ENCODE measurements at places on chromosomes 5 and 9.

DNA sequence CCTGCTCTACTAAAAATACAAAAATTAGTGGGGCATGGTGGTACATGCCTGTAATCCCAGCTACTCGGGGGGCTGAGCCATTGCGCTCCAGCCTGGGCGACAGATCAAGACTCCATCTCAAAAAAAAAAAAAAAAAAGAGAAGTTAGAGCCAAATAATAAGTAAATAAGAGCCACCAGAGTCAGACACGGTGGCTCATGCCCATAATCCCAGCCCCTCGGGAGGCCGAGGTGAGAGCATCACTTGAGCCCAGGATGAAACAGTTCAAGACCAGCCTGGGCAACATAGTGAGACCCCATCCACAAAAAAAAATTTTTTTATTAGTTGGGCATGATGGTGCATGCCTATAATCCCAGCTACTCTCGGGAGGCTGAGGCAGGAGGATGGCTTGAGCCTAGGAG, 85.8 kb upstream of the LARP1 start:
- DNase-seq, result no peak

- DNase-seq, result no peak
These were observed 16.5 kb upstream of the SPDL1 start for GRCh38 chr5:169567079-169567478.

GRCh38 chr9:76232861-76233489, 161.3 kb downstream of the RFK start:
- DNase-seq, result no peak

- DNase-seq, result no peak
These were observed 247.6 kb upstream of the IRX4 start for GRCh38 chr5:2130361-2130760.

DNA sequence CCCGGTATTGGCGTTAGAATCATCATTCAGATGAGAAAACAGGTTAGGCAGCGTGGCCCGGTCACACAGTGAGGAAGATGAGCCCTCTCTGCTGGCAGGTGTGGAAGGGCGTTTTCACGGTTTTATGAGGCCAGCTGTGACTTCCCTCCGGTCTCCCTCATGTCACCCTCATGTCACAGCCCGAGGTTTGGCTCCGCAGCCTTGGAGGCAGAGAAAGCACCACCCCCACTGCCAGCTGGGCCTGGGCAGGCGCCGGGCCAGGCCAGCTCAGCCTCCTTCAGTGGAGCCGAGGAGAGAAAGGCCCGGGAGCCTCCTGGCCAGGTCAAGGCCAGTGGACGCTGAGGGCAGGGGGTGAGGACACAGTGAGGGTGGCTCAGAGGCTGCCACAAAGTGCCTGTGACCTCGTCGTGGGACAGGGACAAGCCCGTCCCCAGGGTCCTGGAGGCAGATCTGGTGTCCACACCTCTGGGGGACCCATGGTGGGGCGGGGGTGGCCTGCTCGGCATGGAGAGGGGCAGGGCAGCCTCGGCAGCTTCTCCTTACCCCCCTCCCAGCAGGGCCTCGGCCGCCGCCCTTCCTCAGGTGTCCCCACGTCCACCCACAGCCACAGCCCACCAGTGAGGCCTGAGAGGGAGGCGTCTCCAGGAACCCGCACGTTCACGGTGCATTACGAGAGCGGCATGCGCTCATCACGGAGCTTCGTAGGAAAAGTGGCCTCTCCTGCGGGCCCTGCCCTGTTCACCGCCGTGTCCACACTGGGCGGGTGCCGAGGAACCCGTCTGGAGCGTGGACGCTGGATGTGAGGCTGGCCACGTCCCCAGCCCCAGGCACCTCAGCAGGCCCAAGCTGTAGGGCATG, 32.2 kb downstream of the EXD3 start:
- DNase-seq, result peak; percentile 41

GRCh38 chr9:107309271-107309670, 26.2 kb downstream of the RAD23B start:
- DNase-seq, result no peak

DNA sequence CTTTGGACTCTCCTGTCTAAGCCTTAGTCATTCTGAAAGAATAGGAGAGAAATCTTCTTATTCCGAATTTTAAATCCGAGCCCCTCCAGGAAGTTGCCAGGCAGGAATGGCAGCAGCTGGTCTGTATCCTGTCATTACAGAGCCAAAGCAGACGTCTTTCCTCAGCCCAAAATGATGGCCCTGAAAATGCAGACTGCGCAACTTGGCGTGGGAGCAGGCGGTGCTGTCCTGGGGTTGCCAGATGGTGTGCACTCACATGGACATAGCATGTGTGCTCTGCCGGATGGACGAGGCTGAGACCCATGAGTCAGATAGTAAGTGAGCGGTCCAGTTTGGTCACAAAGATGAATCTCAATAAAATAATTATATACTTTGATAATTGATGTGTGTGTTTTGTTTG, 410.4 kb downstream of the KCTD16 start:
- DNase-seq, result peak; percentile 80

- DNase-seq, result no peak
These were observed 33.3 kb downstream of the OSMR start for GRCh38 chr5:38879078-38879460.

- DNase-seq, result no peak
These were observed 112.0 kb upstream of the SELENOP start for GRCh38 chr5:42923710-42924109.

- DNase-seq, result peak; percentile 88
These were observed 3.5 kb upstream of the CNTFR start for GRCh38 chr9:34592895-34593601.

DNA sequence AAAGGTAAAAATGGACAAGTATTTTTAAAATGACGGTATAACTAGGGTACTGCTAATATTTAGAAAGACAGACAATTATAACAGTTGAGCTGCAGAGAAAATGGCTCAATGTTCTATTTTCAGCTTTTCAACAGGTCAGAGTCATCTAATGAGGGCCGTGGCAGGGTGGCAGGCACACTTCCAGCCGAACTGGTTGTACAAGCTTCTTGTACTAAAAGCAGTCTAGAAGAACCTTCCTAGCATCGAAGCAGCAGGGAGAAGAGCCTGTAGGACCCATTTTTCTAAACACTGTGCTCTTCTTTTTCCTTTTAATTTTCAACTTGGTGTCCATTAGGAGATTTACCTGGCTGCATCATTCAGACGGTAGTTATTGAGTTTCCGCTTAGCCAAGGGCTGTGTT, 85.6 kb downstream of the SLC28A3 start:
- DNase-seq, result no peak

GRCh38 chr5:169131616-169132301, 169.2 kb downstream of the SLIT3 start:
- no peak for DNase-seq

DNA sequence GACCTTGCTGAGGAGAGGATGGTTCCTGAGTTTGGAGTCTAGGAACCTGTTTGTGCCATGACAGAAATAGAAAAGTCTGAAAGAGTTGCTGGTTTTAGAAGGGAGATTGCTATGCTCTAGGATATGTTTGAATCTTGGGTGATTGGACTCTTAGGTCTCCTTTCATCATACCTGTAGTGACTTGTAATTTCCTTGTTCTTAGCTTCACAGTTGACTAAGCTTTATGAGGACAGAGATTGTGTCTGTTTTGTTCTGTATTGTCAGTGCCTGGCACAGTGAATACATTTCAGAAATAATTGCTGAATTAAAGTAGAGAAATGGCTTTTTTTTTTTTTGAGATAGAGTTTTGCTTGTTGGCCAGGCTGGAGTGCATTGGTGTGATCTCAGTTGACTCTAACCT, 31.5 kb downstream of the GAPVD1 start:
- peak; percentile 65 for DNase-seq

GRCh38 chr5:159827861-159828260, 88.4 kb upstream of the ADRA1B start:
- DNase-seq, result no peak

DNA sequence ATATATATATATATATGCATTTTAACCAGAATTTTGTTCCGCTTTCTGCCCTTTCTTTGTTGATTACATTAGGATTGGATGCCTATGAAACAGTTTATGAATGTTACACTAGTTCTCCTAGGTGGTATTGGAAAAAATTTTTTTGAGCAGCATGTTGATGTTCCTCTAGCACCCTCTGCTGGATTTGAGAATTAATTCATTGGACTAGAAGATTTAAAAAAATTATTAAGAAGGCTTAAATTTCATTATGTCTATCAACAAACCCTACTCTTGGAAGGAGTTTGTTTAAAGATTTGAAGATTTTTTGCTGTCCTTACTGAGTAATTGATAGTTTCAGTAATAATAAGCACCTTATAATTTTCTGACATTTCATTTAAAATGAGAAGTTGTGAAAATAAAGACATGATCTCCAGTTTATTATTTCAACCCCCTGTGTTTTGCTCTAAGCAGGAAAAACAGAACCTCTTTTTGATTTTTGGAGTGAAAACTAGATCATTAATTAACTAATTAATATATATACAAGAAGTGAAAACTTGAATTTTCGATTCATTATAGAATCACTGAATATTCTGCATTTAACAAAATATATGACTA, 89.6 kb downstream of the CCDC171 start:
- DNase-seq, result peak; percentile 75

DNA sequence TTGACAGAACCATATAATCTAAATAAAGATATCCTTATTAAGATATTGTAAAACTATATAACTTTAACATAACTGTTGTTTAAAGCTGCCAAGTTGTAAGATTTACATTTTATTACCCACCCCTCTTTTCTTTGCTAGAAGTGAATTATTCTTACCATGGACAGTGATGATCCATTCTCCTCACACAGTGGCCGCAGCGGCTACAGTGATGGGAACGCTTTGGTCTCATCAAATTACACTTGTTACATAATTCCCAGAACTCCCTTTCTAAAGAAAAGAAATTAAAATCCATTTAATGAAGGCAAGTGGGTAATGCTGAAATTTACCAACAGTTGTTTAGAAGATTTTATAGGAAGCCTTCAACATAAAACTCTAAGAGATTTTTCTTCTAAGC, 31.2 kb downstream of the ZDHHC21 start:
- DNase-seq, result no peak

DNA sequence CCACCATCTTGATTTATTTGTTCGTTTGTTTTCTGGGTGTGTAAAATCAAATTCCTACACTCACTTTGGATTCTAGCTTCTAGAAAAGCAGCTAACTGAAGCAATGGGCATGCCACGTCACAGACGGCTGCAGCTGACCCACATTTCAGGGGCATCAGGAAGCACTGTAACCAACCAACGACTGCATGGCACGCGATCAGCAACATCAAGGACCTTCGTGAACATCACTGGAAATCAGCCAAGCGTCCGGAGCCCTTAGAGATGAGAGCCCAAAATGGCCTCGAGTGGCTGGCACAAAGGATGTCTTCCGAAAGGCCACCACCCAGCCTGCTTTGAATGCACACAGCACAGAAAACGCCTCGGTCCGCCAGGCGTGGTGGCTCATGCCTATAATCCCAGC, 191.1 kb downstream of the OLFM1 start:
- no peak for DNase-seq

- DNase-seq, result no peak
These were observed 550.7 kb upstream of the CCNG1 start for GRCh38 chr5:162886717-162887116.

DNA sequence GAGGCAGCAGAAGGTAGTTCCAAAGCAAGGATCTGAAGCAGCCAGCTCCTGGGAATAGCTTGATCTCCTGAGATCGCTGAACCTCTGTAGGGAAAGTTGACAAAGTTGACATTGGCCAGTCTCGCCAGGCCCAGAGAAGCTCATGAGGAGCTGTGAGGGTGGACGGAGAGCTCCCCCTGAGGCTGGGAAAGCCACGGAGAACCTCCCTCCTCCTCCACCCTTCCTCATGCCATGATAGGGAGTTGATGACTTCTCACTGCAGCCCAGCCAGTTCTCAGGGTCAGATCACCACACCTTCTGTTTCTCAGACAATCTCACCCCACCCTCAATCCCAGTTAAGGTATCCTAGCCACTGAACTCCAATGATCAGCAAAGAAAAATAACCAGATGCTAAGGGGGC, 30.4 kb upstream of the KCNV2 start:
- no peak for DNase-seq

DNA sequence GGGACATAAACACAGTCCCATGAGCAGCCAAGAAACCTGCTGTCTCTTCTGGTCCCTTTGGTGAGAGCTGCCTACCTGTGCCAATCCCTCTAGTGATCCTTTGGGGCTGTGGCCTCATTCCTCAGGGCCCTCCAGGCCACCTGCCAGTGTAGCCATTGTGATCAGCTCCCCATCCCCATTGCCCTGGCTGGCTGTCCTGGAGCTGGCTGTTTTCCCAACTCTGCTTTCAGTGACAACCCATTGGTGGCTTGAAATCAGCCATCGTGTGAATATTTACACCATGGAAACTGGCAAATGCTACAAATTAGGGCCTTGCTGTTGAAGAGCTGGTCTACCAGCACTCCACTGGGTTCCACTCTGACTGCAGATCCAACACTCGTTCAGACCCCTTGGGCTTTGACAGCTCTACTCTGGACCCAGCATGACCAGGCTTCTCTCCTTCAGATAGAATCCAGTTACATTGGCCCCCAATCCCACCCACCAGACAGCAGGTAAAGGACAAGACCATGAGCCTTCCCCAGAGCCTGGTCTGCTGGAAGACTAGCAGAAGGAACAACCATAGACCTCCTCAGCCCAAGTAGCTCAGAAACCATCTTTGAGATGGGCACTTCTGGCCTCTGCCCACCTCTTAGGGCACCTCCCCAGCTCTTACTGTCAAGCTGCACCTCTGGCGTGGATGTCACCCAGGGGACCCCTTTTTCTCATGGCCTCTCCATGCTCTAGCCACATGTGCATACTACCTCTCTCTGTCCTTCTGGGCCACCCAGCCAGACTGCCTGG, 69.2 kb upstream of the NEK6 start:
- no peak for DNase-seq

- peak; percentile 57 for DNase-seq
These were observed 75.2 kb upstream of the MPDZ start for GRCh38 chr9:13354733-13355132.

DNA sequence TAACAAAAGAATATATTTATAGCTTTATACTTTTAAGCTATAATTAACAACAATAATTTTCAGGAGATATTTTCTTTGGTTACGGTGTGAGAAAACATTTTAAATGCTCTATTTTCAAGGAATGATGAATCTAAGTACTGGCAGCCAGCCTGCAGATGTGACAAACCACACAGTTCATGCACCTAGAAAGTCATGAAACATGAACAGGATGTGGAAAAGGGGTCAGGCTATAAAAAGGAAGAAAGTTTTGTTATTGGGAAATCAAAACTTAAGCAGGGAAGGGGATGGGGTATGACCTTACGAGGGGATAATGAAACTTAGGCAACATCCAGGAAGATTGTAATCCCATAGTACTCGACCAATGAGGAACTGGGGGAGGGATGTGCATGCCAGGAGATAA, 508.7 kb upstream of the GRAMD2B start:
- no peak for DNase-seq
